ENCODE measurements at places on chromosomes 7 and 10. TPM values are rescaled to one million over a fixed set of nuclear protein-coding genes. Genes with fewer than 3 reads are reported as not detected.

DNA sequence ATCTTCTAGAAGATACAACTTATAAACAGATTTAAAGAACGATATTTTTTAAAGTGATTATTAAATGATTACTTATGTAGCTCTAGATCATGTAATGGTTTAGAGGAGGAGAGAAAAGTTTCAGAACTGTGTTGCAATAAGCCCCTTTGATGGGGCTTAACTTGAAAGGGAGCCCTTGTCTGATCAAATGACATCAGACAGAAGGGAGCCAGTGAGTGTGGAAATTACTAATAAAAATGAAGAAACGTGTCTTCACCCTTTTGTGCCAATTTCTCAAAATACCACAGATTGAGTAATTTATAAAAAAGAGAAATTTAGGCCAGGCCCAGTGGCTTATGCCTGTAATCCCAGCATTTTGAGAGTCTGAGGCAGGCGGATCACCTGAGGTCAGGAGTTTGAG lies 318.2 kb downstream of the EXOC4 start:
- no peak for DNase-seq

The PAX2 gene
- not detected for polyA plus RNA-seq

The ANKRD61 gene
- 0.81 TPM for polyA plus RNA-seq

DNA sequence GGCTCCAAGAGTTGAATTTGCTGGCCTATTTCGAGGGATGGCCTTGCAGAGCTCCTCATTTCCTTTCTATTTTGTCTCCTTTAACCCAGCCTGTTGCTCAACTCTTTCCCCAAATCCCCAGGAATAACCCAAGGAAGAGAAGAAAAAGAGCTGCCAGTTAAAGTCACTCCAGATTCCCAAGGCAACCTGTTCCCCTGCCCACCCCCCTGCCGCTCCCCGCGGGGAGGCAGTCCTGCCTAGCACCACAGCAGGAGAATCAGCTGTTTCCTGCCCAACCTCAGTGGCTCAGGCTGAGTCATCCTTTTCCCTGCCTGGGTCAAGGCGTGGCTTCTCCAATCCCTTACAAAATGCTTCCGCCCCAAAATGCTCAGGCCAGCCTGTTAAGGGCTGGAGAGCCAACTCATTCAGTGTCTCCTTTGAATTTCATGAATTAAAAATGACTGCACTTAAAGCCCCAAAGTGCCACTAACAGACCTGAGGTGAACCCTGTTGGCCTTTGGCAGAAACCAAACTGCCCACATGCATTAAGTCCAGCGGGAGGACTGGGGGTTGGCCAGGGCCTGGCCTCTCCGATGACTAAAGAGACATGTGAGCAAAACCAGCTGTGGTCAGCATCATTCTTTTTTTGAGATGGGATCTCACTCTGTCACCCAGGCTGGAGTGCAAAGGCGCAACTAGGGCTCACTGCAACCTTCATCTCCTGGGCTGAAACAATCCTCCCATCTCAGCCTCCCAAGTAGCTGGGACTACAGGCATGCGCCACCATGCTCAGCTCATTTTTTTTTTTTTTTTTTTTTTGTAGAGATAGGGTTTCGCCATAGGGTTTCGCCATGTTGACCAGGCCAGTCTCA lies 83.2 kb upstream of the KIF5B start:
- peak; percentile 79 for DNase-seq

- no peak for DNase-seq
These were observed 124.8 kb downstream of the TCERG1L start for GRCh38 chr10:131186547-131187253.

The SPDYE2B gene
- polyA plus RNA-seq: not detected

- DNase-seq: no peak
These were observed 37.0 kb upstream of the GOT1 start for GRCh38 chr10:99467236-99467999.

GRCh38 chr7:1944619-1945210 lies 274.6 kb downstream of the ELFN1 start:
- DNase-seq: no peak

The LRRC17 gene
- 20.4 TPM for polyA plus RNA-seq

The KCNK18 gene
- polyA plus RNA-seq: not detected

- DNase-seq: no peak
These were observed 93.7 kb downstream of the ADAM22 start for GRCh38 chr7:88027724-88028123.

GRCh38 chr7:84549409-84549808 lies 354.8 kb upstream of the SEMA3A start:
- DNase-seq: no peak

DNA sequence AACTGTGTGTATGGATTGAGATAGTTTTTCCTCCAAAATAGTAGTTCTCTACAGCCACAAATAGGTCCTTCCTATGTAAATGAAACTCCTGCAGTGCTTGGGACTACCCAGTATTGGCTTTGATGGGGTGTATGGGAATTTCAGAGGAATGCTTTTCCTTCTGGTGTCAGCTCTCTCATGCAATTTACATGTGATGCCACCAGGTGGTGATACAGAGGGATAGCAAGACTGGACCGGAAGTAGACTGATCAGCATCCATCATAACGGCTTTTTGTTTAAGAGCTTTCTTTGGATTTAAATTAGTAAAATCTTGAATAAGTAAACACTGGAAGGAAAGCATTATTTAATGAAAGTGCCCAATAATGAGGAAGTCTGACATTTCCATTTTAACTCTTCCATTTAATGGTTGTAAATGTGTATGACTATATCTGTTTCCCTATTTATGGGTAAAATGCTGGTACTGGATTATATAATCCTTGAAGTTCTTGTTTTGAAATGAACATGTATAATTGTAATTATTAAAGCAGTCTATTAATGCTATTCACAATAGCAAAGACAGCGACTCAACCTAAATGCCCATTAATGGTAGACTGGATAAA lies 22.7 kb downstream of the DYNC1I1 start:
- DNase-seq: peak; percentile 31

Data from hepatocyte (in vitro differentiated cells).